Stimulated activated CD4-positive, alpha-beta T cell treated with anti-CD3 and anti-CD28 coated beads, Interleukin-15, amount 100 ng/mL, for 48 hours (primary cell): ENCODE measurements at places on chromosomes 5 and 9.

DNA sequence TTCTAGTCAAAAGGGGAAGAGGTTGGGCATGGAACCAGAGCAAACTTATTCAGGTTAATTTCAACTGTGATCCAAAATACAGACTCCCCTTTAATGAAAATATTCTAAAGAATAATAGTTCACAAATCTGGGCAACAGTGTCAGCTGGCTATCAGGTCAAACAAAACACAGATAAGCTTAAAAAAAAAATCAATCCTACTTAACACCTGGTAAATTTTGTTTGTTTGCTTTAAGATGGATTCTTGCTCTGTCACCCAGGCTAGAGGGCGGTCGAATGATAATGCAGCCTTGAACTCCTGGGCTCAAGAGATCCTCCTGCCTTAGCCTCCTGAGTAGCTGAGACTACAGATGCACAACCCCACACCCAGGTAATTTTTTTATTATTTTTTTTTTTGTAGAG, 89.0 kb downstream of the UBAP2 start:
- no peak for DNase-seq

DNA sequence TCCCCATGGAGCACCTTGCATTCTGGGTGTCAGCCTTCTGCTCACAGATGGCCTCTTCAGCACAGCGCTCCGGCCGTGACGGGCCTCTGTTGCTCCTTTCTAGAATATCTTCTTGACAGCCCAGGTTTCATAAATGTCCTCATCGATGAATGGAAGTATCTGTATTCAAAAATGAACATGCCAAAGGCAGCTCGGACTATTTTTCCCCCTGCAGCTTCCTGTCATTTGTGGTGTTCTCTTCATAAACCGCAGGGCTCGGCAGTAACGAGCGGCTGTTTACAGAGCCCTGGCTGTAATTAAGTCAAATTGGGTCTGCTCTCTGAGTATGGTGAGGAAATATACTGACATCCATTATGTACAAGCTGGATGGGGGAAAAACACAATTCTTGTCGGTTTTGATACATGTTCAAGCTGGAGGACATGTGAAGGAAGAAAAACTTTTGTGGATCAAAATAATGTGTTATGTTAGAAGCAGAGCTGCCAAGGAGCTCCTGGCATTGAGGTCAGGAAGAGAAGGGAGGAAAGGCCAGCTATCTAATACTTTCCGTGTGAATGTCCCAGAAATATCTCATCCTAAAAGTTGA, 154.1 kb upstream of the CD180 start:
- DNase-seq: no peak

DNA sequence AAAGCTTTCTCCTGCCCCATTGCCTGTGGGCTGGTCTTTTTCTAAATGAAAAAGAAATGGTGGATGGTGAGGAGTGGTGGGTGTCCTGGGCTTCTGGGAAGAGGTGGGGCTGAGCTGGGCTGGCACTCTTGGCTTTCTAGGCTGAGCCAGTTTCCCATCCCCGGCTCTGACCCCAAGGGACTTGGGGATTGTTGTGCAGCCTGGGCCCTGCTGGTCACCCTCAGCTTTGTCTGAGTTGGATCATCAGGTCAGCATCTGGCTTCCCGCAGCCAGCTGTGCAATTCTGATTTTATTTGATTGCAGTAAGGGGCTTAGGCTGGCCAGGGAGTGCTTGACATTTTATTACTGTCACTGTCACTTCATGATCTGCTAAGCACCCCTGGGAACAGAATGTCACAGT, 25.3 kb downstream of the GLRA1 start:
- DNase-seq: no peak

DNA sequence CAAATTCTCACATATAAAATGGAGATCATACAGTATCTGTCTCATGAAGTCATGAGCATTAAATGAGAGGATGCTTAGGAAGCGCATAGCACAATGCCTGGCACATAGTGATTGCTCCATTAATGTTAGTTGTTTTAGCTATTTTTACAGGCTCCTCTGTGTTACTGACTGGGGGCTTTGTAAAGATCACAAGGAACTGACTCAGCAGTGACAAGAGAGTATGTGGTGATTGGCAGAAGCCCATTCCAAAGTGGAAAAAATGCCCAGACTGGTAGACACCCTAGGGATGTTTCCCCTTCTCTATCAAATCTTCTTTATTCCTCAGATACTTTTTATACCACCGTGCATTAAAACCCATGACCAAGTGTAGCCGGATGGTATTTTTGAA, 33.5 kb downstream of the ABLIM3 start:
- DNase-seq: no peak
